ENCODE measurements at places on chromosomes 13 and 19.

- no peak for DNase-seq
These were observed 512 bp downstream of the CC2D1A start for GRCh38 chr19:13906521-13906904.

- no peak for DNase-seq
These were observed 13.1 kb upstream of the PLAUR start for GRCh38 chr19:43682824-43683661.

DNA sequence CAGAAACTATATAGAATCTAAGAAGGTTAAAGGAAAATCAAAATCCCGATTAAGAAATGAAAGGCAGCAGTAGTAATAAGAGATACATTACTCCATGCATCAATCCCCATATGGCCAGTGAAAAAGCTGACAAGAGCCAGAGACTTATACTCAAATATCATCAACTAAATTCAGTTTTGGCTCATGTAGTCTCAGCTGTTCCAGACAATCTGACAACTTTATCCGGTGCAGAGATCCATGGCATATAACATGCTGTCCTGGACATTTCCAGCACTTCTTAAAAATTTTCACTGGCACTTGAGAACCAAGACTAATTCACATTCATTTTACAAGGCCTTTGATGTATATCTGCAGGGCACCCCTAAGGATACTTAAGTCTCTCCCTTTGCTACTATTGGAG is 255.7 kb upstream of the KLHL1 start:
- DNase-seq = no peak

DNA sequence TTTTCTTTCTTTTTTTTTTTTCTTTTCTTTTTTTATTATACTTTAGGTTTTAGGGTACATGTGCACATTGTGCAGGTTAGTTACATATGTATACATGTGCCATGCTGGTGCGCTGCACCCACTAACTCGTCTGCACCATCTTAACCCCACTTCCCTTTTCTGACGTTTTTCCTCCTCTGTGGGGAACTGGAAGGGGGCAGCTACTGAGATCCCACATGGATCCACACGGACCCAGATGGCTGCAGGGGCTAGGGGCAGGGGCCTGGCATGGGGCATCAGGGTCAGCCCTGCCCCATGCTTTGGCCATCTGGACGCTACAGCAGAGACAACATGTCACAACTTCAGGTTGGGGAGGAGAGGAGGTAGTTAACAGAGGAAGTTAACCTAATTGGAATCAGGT is 54.3 kb downstream of the RUBCNL start:
- no peak for DNase-seq

- no peak for DNase-seq
These were observed 10.9 kb upstream of the MEIS3 start for GRCh38 chr19:47430041-47430802.

DNA sequence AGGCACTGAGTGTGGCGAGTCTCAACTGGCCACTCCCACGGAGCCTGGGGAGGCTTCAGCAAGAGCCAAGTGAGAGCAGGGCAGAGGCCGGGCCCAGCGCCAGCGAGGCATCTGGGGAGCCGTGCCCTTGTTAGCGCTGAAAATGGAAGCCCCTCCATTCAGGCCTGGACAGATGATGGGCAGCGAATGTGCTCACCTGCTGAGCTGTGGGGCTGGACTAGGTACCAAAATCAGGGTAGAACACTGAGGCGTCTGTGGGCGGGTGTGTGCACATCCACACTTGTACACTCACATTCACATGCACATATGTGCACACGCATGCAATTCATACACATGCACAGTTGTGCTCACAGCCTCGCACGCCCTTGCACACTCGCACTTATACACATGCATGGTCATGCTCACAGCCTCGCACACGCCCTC is 20.7 kb downstream of the NAXD start:
- DNase-seq = no peak

GRCh38 chr13:59342400-59342799 is 821.3 kb downstream of the DIAPH3 start:
- DNase-seq = no peak

GRCh38 chr13:46893221-46893740 is 3.6 kb downstream of the HTR2A start:
- DNase-seq = no peak

DNA sequence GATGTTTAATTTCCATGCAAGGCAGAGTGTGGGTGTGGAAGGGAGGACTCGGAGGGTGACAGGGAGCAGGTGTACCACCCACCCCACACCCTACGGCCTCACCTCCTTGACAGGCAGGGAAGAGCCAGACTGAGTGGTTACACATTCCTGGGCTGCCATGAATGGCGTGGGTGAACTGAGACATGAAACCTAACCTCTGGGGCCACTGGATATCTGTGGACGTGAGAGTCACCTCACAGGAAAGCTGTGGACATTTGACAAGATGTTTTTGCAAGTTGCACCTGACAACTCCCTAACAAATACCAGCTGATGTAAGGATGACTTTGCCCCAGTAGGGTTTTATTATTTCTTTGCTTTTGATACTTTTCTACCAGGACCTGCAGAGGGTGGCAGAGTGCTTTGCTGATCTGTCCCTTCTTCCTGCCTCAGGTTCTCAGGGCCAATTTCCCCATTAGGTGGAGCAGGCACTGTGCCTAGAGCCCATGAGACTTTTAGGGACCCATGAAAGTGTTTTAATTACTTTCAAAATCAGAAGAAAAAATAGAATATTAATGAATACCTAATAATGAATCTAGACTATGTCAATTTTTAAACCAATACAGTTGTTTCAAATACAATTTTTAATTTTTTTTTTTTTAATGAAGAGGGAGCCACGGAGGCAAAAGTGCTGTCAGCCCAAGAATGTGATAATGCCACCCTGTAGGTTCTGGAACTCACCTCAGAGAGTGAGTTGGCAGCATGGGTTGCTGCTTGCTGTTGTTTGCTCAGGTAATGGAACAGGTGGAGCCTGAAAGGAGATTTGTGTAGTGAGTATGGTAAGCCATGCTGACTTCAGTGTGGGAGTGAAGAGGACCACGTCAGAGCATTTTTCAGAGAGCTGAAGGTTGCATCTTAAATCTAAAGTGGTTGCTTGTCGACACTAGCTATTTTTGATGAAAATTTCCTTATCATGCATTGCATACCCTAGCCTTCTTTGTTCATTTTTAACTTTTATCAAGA is 58.0 kb upstream of the CYSLTR2 start:
- peak; percentile 51 for DNase-seq

GRCh38 chr19:46287585-46287984 is 9.3 kb upstream of the HIF3A start:
- no peak for DNase-seq

GRCh38 chr19:15091918-15092753 is 10.1 kb downstream of the OR1I1 start:
- DNase-seq = no peak

GRCh38 chr19:36417752-36418286 is 625 bp downstream of the ZFP82 start:
- DNase-seq = no peak

DNA sequence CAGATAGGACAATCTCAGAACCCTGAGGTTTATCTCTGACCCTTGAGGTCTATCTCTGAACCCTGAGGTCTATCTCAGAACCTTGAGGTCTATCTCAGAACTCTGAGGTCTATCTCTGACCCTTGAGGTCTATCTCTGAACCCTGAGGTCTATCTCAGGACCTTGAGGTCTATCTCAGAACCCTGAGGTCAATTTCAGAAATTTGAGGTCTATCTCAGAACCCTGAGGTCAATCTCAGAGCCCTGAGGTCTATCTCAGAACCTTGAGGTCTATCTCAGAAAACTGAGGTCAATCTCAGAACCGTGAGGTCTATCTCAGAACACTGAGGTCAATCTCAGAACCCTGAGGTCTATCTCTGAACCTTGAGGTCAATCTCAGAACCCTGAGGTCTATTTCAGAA is 2.3 kb downstream of the TLE2 start:
- DNase-seq = no peak

- DNase-seq = no peak
These were observed 42.1 kb upstream of the EBPL start for GRCh38 chr13:49733181-49733951.

- DNase-seq = no peak
These were observed 21.0 kb downstream of the VASP start for GRCh38 chr19:45528149-45528743.
